ENCODE measurements at places on chromosomes 12 and 14.

GRCh38 chr14:94547151-94547680 is 14.0 kb upstream of the SERPINA4 start:
- no peak for DNase-seq

GRCh38 chr14:27566843-27567382 is 969.1 kb upstream of the NOVA1 start:
- no peak for DNase-seq

GRCh38 chr12:67068761-67069450 is 200.3 kb upstream of the CAND1 start:
- peak; percentile 30 for DNase-seq

DNA sequence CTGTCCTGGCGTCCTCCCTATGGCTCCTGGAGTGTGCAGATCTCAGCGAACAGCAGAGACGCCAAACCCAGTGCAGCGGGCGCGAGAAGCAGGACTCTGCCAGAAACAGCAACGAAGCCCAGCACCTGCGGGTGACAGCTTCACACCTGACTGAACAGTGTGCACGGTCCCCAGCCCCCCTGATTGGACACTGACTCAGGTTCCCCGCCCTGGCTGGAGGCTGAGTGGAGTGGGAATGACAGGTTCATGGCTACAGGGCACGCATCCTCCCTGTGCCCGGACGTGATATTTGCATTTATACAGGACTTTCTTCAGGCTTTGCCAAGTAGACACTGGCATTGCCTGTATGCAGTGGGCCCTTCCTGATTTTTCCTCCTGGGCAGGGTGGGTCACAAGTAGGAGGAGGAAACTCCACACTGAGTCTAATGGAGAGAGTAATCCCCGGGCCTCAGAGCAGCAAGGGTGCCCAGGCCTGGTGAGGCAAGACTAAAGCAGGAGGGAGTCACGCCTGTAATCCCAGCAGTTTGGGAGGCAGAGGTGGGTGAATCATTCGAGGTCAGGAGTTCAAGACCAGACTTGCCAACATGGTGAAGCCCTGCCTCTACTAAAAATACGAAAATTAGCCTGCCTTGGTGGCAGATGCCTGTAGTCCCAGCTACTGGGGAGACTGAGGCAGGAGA is 71.6 kb downstream of the ASCL4 start:
- no peak for DNase-seq

GRCh38 chr12:75564398-75564797 is 53.0 kb upstream of the KRR1 start:
- no peak for DNase-seq

- DNase-seq: no peak
Measured at GRCh38 chr12:64946132-64946829, 121.8 kb downstream of the TBC1D30 start.

DNA sequence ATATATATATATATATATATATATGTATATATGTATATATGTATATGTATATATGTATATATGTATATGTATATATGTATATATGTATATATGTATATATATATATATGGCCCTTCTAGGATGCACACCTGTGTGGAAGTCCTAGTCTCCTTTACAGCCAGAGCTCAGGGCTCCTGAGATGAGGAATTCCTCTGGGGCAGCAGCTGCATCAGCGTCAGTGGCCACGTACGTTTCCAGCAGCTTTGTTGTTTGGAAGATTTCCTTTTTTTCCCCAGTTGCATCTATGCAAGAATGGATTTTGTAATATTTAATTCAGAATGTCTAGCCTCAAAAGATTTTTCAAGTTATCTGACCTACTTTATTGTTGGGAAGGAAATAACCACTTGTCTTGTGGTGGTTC is 68.6 kb downstream of the TNFAIP2 start:
- no peak for DNase-seq

DNA sequence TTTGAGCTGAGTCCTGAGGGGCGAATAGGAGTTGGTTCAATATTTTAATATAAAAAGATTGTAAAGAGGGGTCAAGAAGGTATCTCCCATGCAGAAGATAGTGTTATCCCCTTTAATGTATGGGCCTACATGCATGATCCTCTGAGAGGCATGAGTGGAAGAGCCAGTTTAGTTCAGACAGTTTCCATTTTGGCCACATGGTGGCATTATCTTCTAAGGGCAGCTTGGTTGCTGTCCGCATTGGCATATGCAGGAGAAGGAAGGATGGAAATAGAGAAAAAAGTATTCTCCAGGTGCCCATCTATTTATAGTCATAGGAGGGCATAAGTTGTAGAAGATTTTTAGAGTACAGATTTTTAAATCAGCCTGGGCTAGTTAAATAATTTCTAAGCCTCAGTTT is 5.4 kb downstream of the SAMD4A start:
- DNase-seq: no peak

GRCh38 chr12:120117961-120118320 is 1.4 kb upstream of the RAB35 start:
- no peak for DNase-seq

DNA sequence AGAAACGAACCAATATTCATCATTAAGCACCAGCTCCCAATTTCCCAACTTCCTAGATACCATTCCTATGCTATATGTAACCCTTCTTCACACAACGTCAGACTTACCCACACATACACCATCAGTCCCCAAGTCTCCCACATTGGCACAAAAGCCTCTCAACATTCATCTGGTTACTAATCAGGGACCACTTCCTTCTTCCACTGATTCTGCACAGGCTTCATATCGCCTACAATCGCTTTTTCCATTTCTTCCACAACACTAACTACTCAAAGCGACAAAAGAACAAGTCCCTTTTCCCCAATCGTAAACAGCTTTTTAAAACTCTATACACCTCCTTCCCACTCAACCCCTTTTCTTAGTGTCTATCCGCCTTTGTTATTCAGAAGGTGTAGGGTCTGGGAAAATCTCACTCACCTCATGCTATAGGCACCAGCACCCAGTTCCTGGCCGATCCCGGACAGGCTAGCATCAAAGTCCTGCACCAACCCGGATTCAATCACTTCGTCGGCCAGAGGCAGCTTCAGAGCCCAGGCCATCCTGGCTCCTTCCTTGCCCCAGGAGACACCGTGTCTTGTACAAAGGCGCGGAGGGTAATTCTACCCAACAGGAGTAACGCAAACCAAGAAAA is 936 bp downstream of the TFCP2 start:
- DNase-seq: no peak
